Stimulated activated CD8-positive, alpha-beta memory T cell treated with anti-CD3 and anti-CD28 coated beads, Interleukin-4, amount 100 ng/mL, for 1 hour (primary cell): ENCODE measurements at places on chromosomes 5 and 9.

DNA sequence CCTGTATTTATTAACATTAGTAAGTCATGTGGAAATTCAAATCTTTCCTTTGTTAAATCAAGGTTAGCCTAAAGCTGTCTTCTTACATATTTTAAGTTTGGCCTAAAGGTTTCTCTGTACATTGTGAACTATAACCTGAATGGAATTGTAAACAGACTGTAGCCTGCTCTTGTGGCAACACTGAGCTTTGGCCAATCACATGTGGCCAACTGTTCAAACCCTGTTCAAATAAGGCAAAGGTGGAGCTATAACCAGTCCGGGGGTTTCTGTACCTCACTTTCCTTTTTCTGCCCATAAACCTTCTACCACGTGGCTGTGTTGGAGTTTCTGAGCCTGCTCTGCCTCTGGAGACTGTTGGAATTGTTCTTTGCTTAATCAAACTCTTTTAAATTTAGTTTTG lies 3.3 kb upstream of the HAPLN1 start:
- no peak for DNase-seq

GRCh38 chr9:99436616-99437015 lies 214.5 kb downstream of the SEC61B start:
- no peak for DNase-seq

DNA sequence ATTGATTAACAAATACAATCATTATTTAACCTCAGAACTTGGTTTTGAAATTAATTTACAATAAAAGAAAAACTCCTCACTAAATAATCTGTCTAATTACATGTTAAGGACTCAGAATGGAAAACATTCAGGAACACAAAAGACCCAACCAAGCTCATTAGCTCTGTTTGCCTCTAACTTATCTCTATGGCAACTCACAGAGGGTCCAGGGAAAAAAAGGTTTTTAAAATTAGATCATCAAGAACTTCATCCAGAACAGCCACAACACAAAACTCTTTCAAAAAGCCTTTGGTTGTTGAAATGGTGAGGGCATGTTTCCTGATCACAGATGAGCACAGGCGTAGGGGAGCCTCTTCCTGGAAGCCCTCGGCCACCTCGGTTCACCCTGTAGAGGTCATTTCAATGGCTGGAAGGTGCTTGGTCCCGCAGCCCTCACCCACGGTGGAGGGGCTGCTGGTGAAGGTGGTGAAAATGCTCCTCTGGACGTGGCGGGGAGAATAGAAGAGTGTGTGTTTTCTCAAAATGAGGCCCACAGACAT lies 17.2 kb upstream of the TCF7 start:
- DNase-seq: no peak

DNA sequence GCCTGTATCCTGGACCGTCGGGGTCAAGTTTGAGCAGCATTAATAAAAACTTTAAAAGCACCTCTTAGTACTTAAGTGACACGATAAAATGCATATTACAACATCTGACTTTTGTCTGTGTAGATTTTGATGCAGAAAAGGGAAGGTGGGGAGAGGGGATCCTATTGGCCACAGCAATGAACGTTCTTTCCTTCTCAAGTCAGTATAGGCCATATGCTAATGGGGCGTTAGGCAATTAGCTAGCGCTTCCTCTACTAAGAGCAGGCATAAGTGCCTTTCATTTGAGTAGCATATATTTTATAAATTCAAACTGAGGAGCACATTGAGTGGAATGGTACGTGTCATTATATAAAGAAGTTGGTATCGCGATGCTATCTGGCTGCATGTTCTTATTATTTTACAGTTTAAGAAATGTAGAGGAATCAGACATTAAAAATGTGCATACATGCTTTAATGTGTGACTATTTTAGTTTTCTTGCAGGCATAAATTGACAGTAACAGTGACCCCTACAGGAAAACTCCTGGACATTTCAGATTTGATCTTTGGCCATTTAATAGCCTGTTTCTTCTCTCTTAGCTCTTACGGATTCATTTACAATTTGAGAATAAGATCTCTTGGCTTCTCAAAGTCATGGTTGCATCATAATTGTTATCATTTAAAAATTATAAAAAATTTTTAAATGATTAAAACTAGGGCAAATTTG lies 1.1 kb upstream of the GNA14 start:
- no peak for DNase-seq

DNA sequence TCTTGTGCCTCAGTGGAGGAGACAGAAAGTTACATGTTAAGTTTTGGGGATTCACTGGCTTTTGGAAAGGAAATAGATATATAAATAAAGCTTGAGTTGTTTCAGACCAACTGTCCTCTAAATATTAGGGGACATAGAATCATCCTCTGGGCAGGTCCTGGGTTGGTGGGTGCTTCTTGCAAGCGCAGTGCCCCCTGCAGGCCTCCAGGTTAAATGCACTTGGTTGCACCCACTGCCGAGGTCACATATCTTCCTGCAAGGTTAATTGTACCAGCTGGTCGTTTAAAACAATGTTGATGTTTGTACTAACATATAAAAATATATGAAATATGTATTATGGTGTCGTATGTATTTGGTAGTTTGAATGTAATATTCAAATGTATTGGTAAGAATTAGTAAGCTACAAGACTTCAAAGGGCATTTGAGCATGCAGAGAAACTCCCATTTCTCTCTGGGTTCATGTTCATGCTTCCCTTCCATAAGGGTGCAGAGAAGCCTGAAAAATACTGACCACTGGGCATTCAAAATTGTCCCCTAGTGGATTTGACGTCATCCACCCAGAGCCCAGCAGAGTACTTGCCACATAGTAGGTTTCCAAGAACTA lies 87.0 kb downstream of the ZNF618 start:
- DNase-seq: no peak

GRCh38 chr5:67493676-67494075 lies 297.1 kb upstream of the CD180 start:
- no peak for DNase-seq

GRCh38 chr5:155025895-155026294 lies 12.3 kb downstream of the KIF4B start:
- no peak for DNase-seq

- no peak for DNase-seq
Measured at GRCh38 chr9:78288214-78288892, 8.6 kb upstream of the PSAT1 start.

GRCh38 chr9:135241381-135242048 lies 154.0 kb downstream of the OLFM1 start:
- DNase-seq: no peak

DNA sequence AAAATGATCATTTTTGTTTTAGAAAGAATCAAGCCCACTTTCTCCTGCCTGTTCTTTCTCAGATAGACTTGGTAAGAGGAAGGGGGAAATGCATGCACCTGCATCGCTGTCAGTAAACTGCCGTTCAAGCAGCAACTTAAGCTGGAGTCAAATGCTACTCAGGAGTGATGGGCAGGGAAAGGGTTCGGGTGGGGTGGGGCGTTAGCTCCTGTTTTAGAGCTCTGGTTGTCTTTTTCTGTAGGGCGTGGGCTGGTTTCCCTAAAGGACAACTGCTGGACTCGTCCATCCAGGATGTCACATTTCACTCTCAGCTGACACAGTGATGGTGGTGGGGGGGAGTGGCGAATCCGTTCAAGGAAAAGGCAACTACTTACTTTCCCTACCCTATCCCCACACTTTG lies 75.0 kb downstream of the NDFIP1 start:
- no peak for DNase-seq

- DNase-seq: no peak
Measured at GRCh38 chr5:93926831-93927620, 185.6 kb upstream of the POU5F2 start.

DNA sequence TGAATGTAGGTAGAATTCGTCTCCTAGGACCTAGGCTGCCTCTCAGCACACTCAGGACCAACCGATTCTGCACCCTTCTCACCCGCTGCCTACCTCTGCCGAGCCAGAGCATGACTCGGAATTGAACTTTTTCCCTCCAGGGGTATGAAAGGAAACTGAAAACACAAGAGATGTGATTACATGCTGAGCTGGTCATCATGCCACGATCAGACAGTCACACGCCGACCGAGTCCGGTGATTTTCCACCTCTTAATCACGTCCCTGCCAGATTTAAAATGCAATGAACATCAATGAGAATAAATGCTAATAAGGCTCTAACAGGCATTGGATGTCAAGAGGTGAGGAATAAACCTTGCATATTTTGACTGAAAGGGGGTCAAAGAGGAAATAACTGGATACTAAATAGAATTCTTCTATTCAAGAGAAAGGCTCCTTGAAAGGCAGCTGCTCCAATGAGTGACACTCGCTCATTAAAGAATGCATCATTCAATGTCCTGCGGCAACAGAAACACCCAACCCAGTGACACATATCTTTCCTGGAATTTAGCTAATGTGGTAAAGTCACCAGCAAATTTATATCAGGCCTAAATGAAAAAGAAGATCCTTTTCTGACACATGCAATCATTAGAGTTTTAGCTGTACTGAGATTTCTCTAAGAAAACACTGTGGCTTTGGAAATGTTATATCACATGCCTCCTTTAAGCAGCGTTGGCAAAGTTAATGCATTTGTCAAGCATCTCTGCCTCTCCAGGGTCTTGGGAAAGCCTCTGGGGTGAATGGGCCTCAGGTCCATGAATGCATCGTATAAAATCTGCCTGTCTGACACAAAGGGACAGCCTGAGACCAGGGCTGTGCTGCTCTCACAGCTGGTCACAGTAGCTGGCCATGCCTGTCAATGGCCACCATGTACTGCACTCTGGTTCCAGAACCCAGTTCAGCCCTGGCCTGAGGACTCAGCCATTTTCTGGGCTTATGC lies 128.7 kb downstream of the SPOCK1 start:
- DNase-seq: no peak

- DNase-seq: no peak
Measured at GRCh38 chr9:133635098-133635497, 1.1 kb upstream of the DBH start.

- DNase-seq: no peak
Measured at GRCh38 chr9:94108584-94108983, 24.3 kb downstream of the PTPDC1 start.

DNA sequence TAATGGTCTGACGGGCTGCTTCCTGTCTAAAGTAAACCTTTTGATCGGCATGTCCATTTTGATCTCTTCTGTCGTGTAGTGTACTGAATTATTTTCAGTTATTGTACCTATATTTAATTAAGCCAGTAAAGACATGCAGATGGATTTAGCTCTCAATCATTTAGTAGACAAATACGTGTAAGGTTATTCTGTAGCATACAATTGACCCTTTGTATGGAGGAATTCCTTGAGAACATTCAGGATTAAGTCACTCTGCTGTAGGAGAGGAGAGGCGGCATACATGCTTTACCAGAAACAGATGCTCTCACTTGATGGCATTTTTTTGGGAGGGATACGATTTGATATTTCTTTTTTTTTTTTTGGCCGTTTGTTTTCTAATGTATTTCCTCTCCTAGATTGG lies 141.0 kb downstream of the PBX3 start:
- DNase-seq: no peak

- DNase-seq: no peak
Measured at GRCh38 chr5:124856726-124857125, 110.3 kb upstream of the ZNF608 start.

DNA sequence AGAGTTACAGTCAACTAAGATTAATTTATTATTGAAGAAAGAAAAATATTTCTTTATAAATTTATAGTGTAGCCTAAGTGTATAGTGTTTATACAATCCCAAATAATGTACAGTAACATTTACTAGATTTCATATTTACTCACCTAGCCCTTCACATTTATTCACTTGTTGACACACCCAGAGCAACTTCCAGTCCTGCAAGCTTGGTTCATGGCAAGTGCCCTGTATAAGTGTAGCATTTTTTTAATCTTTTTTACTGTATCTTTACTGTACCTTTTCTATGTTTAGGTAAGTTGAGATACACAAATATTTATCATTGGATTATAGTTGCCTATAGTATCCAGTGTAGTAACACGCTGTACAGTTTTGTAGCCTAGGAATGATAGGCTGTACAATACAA lies 119.9 kb downstream of the SPATA31D1 start:
- no peak for DNase-seq

DNA sequence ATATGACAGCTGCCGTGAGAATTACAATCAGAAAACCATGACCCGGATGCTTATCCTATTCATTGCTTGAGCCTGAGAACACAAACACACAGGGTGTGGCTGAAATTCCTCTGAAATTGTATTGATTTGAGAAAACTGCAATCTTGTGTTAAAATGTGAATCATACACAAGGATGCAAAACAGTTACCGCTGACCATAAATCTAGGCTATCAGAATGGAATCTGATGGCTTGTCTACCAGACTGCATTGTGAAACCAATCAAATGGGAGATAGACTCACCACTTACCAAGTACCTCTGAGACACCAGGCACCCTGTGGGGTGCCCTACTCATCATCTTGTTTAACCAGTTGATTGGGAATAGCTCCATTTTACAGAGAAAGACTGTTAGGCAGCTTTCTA lies 188.7 kb upstream of the MSX2 start:
- no peak for DNase-seq

DNA sequence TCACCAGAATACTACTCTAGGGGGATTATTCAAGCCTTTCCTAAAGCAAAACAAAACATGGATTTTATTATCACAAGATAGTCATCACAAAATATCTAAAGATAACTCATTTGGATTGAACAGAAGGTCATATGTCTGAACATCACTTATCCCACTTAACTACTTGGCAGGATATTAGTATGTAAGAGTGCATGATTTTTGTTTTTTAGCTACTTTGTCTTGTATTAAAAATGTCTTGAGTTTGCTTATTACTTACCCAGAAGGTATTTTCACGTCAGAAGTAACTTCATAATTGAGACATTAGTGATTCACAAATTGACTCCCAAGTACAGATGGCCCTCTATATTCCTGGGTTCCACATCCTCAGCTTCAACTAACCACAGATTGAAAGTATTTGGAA lies 113.8 kb downstream of the TLE4 start:
- DNase-seq: no peak

- DNase-seq: no peak
Measured at GRCh38 chr9:27247756-27248155, 49.2 kb downstream of the EQTN start.

DNA sequence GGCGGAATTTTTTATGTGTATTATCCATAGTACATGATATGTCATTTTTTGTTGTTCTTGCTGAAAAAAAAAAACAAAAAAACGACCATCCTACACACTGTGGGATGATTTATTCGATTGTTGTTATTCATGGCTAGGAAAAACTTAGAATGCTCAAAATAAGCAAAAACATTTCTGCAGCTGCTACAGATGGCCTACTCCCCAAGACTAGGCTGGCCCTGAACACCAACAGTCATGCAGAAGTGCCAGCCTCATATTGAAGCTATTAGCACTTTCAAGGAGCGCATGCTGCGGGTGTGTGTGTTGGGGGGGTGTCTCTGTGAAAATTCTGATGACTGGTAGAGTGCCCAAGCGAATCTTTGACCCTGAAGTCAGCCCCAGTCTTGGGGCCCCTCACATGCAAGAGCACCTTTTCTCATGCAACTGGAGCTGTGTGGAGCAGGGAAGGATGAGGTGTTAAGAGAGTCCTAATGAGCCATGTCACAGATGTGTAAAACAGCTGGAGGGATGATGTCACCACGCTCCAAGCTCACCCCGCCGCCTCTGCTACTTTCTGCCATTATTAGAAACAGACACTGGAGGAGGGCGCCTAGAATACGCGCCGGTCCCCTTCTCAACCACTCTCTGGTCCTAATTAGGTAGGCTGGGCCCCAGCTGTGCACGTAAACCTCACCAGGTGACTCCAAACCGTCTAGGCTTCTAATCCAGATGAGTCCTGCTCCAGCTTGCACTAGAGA lies 61.0 kb upstream of the SMIM23 start:
- DNase-seq: no peak

- no peak for DNase-seq
Measured at GRCh38 chr5:95080030-95080429, 204.9 kb downstream of the MCTP1 start.

- no peak for DNase-seq
Measured at GRCh38 chr5:78566747-78567425, 81.7 kb downstream of the LHFPL2 start.

- DNase-seq: no peak
Measured at GRCh38 chr5:103366918-103367549, 108.5 kb downstream of the MACIR start.
